ENCODE measurements at places on chromosomes 5 and 9.

GRCh38 chr5:39661026-39661779 lies 236.4 kb upstream of the DAB2 start:
- DNase-seq, result no peak

- DNase-seq, result no peak
Observed at GRCh38 chr5:177449140-177450061, 2.8 kb downstream of the PRR7 start.

GRCh38 chr5:109313127-109313526 lies 96.6 kb downstream of the PJA2 start:
- DNase-seq, result no peak

- DNase-seq, result no peak
Observed at GRCh38 chr9:18638371-18639249, 164.7 kb downstream of the ADAMTSL1 start.

- DNase-seq, result no peak
Observed at GRCh38 chr9:2679011-2679410, 38.3 kb upstream of the KCNV2 start.

DNA sequence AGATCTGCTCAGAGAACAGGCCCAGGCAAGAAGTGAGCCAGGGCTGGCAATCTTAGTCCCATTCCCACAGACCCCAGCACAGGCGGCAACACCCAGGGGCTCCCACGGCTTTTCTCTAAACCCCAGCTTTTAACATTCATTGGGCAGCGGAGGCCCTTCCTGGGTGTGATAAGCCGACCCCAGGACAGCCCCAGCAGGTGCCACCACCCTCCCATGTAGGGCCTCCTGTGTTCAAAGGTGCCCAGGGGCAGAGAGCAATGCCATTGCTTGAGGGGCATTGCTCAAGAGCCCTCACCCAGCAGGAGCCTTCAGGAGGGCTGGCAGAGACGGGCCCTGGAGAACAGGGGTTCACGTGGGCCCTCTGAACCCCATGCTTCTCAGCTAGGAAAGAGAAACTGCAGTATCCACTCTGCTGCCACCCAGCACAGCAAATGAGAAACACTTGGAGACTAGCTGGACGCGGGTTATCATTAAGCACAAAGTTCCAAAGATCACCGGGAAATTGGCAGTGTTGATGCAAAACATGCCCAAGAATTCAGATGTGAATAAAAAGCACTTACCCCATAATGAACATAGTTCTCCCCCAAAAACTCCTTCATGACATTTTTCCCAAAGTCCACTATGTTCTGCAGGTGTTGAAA lies 13.9 kb downstream of the IPPK start:
- no peak for DNase-seq

DNA sequence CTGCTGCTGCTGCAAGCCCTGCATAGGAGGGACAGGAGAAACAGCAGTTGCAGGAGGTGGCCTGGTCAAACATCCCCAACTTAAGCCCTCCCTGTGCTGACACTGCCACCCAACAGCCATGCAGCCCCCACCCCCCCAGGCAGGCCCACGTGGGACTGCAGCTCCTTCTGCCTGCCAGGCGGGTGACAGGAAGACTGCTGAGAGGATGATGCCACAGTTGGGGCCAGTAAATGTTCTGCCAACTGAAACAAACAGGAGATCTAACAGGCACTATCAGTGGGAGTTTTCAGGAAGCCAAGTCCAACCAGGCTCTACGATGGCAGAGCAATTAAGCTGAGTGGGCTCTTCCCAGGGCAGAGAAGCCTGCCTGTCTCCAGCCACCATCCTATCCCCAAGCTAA lies 31.1 kb downstream of the DIRAS2 start:
- DNase-seq, result no peak

DNA sequence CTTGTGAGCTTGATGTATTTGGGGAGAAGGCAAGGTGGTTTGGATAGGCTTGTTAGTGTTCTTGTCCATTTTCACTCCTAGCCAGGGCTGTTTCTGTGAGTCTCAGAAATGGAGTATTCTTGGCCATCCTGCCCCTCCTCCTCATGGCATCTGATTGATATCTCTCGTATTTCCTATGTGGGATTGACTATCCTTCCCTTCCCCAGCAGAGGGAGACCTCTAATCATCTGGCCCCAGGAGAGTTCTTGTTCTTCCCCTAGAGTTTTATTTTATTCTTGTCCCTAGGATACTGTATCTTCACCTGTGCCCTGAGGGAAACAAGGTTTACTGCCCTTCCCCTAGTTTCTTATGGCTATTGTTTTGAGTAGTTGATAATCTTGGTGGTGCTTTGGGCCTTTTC lies 114.4 kb downstream of the VPS13A start:
- DNase-seq, result no peak

GRCh38 chr5:6468104-6468503 lies 19.4 kb downstream of the UBE2QL1 start:
- no peak for DNase-seq

GRCh38 chr9:3758816-3759576 lies 233.2 kb upstream of the RFX3 start:
- peak; percentile 0 for DNase-seq

GRCh38 chr9:93124793-93125192 lies 9.3 kb downstream of the NINJ1 start:
- DNase-seq, result no peak

- peak; percentile 57 for DNase-seq
Observed at GRCh38 chr9:129836311-129837007, 1.2 kb downstream of the USP20 start.

GRCh38 chr9:18473652-18474279 lies at the start of gene ADAMTSL1:
Gene ADAMTSL1 (plus strand): TSS chr9:18474153. CDS start chr9:18474233, 80 bp downstream.
- no peak for DNase-seq

DNA sequence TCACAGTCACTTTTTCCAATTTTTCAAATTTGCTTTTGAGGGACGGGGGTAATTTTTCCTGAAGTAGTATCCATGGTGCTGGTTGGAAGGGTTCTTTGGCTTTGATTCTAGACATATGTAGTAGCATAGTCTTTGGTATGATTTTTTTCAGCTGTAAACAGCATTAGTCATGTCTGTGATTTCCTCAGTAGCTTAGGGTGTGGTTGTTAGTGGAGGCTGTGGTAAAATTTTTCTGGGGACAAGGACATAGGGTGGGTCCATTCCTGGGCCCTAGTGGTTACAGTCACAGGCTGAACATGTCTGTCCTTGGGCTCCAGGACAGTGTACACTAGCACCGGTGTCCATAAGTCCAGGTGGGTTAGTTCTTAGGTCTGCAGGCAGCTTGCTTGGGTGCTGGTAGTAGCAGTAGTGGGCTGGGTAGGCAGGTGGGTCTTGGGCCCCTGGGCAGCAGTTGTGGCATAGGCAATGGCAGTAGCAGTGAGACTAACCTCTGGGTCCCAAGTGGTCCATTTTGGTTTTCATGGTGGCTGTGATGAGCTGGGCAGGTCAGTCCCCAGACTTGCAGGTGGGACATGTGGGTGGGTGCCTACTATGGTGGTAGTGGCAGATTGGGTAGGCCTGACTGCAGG lies 100.0 kb upstream of the CXCL14 start:
- no peak for DNase-seq

- DNase-seq, result no peak
Observed at GRCh38 chr5:56476487-56476856, 243.3 kb upstream of the ANKRD55 start.
